ENCODE measurements at places on chromosomes 6 and 20.

DNA sequence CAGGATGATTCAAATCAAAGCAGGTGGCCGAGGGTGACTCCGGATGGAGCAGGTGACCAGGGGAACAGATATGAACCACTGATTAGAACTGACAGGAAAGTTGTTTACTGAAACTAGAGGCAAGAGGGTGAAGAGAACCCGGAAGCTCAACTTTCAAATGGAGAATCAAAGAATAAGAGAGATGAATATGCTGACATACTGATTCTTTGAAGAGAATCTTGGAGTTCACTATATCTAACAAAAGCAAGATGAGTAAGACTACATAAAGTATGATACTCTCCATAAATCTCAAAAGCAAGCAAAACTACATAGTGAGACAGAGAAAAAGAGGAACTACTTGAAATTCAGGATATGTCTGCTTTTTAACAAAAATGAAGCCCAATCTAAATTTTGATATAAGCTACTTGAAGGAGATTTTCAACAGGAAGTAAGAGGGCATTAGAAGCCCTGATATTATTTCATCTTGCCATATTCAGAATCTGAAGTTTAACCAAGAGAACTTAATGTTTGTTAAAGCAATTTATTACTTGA lies 4.0 kb upstream of the UBD start:
- no peak for DNase-seq

DNA sequence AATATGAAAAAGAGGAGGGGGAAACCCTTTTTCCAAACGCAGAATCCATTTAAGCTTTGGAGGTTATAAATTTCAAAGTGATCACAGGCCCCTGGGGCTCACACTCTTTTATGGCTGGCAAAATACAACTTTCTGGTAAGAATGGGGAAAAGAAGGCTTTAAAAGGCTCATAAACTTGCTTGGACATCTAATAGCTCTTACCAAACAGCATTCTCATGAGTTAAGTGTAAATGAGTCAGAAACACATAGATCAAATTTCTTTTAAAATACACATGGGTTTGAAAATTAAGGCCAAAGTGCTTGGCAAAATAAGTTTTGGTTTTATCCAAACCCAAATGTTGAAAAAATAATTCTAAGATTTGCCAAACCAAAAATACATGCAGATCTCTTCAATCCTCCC lies 154.6 kb downstream of the SOBP start:
- DNase-seq, result no peak

- DNase-seq, result no peak
Observed at GRCh38 chr6:42503894-42504293, 52.2 kb upstream of the TRERF1 start.

- no peak for DNase-seq
Observed at GRCh38 chr6:43082806-43083655, 6.9 kb downstream of the PTK7 start.

DNA sequence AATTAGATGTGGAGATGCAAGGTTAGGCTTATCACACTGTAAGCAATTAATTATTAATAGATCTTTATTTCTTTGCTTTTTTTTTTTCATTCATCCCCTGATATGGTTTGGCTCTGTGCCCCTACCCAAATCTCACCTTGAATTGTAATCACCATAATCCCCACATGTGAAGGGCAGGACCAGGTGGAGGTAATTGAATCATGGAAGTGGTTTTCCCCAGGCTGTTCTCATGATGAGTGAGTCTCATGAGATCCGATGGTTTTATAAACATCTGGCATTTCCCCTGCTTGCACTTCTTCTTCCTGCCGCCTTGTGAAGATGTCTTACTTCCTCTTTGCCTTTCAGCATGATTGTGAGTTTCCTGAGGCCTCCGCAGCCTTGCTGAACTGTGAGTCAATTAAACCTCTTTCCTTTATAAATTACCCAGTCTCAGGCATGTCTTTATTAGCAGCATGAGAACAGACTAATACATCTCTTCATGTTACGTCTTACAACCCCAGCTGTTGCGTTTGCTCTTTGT lies 333.8 kb downstream of the CDH26 start:
- DNase-seq, result no peak

GRCh38 chr20:63969838-63970713 lies at the start of gene ZNF512B:
Gene ZNF512B (minus strand): TSS chr20:63969930. CDS start chr20:63967950, 1,980 bp downstream.
- DNase-seq, result peak; percentile 80

- no peak for DNase-seq
Observed at GRCh38 chr20:34701405-34702085, 2.6 kb upstream of the TP53INP2 start.

DNA sequence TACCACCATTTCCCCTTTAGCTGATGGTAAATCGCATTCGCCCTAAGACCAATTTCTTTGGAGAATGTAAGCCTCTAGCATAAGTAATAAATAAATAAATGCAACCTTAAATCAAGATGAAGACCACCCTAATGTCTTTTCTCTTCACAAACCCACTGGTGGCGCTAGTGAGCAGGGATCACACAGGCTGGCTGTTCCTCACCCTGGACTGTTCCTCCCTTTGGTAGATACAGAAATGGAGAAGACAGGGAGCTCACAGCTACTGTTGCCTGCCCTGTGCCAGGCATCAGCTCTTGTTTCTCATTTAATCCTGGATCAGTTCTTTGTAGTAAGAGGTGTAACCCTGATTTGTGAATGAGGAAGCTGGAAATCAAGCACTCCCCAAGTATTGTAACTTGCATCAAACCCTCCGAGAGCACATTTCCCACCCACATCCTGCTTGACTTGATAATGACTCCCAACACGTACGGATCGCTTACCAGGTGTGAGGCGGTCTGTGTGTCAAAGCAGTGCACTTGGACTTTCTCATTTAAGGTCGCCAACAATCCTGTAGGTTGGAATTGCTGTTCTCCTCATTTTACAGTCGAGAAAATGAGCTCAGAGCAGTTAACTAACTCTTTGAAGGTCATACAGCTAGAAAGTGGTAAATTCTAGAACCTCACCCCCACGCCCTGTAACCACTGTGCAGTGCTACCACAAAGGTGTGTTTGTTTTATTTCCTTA lies 236.1 kb downstream of the TSHZ2 start:
- no peak for DNase-seq

- peak; percentile 88 for DNase-seq
Observed at GRCh38 chr6:6696867-6697531, 108.5 kb downstream of the LY86 start.

DNA sequence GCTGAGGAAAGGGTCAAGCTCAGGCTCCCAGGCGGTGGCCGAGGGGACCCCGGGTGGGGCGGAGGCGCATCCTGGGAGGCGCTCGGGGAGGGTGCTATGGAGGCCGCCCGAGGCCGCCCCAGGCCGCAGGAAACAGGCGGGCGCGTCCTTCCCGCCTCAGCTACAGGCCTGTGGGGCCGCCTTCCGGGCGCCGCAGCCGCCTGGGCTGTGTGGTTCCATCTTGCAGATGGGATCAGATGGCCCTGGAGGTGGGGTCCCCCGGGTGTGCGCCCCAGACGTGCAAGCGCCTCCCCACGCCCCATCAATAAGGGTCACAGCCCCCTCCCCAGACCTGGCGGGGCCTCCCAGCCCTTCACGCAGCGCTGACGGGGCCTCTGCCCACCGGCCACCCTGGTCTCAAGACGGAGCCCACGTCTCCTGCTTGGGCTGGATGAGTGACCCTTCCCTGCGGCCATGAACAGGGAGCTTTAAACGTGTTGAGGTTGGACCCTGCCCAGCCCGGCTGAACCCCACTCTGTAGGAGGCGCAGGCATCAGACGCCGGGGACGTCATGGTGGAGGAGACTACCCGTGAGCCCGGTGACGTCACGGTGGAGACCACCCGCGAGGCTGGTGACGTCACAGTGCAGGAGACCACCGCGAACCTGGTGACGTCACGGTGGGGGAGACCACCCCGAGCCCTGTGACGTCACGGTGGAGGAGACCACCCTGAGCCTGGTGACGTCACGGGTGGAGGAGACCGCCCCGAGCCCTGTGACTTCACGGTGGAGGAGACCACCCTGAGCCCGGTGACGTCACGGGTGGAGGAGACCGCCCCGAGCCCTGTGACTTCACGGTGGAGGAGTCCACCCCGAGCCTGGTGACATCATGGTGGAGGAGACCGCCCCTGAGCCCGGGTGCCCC lies 267.0 kb downstream of the DLL1 start:
- DNase-seq, result no peak

DNA sequence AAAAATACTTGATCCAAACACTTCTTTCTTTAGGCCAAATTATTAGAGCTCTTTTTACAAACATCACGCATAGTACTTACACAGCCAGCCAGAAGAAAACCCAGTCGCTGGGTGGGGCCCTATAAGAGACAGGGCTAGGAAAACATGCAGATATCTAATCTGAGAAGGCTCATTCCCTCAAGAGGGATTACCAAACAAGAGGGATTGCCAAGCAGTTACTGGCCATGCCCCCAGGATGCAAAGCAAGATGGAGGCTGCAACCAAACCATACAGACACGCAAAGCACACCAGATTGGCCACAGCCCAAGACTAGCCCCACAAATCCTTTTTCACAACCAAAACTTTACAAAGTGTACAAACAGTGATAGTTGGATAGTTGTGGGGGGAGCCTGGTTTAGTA lies 1235.4 kb upstream of the GJE1 start:
- no peak for DNase-seq

DNA sequence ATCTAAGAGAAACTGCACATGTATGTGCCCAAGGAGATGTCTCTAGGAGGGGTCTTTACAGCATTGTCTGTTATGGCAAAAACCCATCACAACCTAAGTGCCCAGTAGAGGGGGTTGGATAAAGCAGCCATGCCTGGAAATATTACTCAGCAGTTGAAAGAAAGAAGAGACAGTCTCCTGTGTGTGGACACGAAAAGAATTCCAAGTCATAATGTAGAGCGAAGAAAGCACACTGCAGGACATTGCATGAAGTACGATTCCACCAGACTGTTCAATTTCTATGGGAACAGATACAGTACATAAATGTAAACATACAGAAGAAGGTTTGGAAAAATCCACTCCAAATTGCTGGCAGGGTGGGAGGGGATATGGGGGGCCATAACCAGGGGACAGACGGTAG lies 7.3 kb upstream of the TGM2 start:
- peak; percentile 42 for DNase-seq

GRCh38 chr6:116200619-116201249 lies 53.1 kb downstream of the TSPYL4 start:
- no peak for DNase-seq

DNA sequence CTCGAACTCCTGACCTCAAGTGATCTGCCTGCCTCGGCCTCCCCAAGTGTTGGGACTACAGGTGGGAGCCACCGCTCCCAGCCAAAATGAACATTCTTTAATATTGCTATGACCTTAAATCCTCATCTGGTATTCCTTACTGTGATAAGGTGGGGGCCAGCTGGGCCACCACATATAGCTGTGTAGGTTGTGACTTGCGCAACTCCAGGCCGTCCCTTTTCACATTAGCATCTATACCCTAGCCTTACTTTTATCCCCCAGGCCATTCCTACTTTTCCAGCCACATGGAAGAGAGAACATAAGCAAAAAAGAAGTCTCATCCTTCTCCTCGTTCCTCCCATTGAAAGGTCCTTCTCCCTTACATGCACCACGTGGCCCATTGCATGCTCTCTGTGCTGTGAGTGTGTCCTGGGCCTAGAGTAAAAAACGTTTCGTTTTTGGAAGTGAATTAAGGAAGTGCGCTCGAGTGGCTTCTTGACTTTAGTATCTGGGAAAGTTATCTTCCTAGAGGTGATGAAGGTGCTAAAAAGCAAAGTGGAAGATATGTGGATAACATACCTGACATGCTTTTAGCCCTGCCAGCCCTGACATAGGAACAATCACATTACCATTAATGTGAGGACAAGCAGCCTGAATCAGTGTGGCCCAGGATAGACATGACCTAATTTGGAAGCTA lies 56.8 kb upstream of the KIF13A start:
- DNase-seq, result no peak

DNA sequence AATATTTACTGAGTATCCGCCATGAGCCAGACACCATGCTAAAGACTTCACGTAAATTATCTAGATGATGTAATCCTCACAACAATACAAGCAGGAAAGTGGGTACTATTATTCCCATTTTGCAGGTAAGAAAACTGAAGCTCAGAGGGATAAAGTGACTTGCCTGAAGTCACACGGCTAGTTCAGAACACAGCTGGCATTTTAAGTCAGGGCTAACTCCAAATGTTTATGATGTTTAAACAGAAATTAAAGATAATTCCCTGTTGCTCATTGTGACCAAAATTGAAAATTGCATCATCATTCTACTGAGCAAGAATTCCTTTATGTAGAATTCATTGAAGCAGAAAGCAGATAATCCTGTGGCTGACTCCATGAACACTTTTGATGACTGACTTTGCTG lies 71.3 kb upstream of the STXBP5 start:
- peak; percentile 17 for DNase-seq

GRCh38 chr6:122400462-122401089 lies 1.1 kb downstream of the HSF2 start:
- DNase-seq, result peak; percentile 24

GRCh38 chr6:125667326-125667725 lies 82.1 kb upstream of the HEY2 start:
- DNase-seq, result no peak

GRCh38 chr6:125668071-125668470 lies 81.4 kb upstream of the HEY2 start:
- no peak for DNase-seq

DNA sequence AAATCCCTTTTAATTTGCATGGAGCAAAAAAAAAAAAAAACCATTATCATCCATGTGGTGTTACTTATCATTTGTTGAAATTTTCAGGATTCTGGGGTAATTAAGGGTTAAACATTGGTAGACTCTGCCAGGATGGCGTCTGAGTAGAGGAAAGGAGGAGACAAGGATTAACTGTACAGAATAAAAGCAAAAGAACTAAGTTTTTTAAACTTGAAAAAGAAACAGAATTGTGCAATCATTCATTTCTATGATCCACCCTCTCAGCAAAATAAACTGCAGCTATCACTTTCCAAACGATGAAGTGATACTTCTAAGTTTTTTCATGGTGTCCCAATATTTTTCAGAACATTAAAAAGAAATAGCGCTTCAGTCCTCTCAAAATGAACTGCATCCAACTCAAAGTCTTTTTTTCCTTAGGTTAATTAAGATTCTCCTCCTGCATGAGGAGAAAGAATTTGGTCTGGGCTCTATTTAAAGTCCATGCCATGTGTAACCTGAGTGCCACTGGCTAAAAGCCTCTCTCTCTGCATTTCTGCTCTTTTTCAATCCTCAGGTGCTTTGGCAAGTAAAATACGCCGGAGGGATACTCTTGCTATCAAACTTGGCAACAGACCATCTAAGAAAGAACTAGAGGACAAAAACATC lies 69.5 kb upstream of the LTV1 start:
- no peak for DNase-seq

- DNase-seq, result no peak
Observed at GRCh38 chr6:74208239-74208638, 512.2 kb downstream of the CD109 start.

- no peak for DNase-seq
Observed at GRCh38 chr6:16196984-16197546, 41.3 kb upstream of the GMPR start.

- no peak for DNase-seq
Observed at GRCh38 chr6:132019586-132019985, 68.4 kb upstream of the CCN2 start.

- no peak for DNase-seq
Observed at GRCh38 chr20:58875111-58875510, 22.6 kb downstream of the GNAS start.
